ENCODE measurements at places on chromosomes 12 and 14.

DNA sequence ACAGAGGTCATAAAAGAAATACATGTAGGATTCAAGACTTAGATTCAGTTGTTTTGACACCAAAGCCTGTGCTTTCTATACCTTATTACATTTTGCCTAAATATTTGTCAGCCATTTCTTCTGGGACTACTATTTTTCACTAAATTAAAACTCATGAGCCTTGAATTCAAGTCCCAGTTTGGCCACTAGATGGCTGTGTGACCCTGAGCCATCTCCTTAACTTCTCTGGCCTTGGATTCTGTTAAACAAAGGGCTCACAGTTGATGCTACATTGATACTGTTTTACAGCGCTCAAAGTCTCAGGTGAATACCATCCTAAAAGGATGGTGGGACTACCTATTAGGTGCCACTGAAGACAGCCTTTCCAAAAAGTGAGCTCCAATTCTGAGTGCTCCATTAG is 39.6 kb upstream of the CCDC198 start:
- no peak for DNase-seq

GRCh38 chr12:67211494-67211893 is 57.7 kb upstream of the CAND1 start:
- DNase-seq, result no peak

DNA sequence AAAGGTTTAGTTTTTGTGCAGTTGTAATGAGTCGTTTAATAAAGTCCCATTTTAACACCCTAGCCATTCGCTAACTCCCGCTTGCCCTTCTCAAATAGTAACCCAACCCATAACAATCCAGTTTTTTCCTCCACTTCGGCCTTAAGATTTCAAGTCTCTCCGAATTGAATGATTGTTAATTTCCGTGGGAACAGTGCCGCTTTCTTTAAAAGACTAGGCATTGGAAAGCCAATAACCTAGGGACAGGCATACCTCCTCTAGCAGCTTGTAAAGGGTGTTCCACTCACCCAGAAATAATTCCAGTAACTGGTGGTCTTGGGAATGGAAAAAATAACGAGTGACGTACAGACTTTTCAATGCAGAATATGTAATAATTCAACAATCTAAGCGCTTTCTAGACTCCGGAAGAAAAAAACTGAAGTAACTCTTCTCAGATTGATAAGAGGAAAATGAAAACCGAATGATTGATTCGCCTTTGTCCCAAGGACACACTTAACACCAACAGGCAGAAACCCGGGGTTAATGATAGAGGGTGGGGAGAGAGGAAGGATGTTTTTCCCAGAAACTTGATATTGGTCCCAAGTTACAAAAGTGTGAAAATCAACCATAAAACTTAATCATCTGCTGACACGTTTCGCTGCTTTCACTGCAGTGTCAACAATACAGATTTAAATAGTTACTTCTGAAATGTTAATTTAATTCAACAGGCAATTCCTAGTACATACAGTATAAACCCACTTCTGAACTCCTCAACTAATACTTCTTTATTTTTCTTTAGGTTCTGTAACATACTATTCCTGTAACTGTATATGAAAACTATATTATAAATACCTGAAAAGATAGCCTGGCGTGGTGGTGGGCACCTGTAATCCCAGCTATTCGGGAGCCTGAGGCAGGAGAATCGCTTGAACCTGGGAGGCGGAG is 1.0 kb upstream of the SINHCAF start:
- no peak for DNase-seq

GRCh38 chr12:94148739-94149118 is 352 bp downstream of the PLXNC1 start:
- DNase-seq, result no peak

- no peak for DNase-seq
These were observed 1090.2 kb downstream of the BCL11B start for GRCh38 chr14:98181768-98182167.

DNA sequence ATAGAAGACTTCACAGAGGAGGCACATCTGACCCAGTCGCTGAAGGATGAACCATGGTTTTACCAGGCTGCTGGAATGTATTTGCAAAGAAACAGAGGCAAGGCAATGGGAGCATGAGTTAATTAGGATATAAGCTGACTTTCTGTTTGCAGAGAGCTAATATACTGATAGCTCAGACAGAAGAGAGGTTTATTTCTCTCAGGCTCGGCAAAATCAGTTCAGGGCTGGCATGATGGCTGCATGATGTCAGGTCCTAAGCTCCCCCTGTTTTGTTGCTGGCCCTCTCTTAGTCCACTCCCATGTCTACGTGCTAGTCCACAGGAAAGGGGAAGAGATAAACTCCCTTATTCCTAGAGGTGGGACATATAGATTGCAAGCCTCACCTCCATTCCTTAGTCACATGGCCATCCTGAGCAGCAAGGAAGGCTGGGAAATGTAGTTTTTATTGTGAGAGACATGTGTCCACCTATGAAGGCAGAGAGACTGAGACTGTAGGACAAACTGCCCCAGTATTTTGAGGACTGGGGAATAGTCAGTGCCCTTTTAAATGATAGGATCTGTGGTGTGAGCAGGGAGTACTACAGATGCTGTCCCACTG is 224.5 kb downstream of the VRK1 start:
- no peak for DNase-seq

- no peak for DNase-seq
These were observed 82.4 kb downstream of the PPP2R5E start for GRCh38 chr14:63460680-63461369.

- no peak for DNase-seq
These were observed at the start of gene TNFAIP2 for GRCh38 chr14:103122947-103123633. TSS of gene TNFAIP2 (plus strand) at chr14:103123461. CDS start at chr14:103126458, 2,997 bp downstream.

GRCh38 chr12:105233041-105233905 is 2.7 kb downstream of the APPL2 start:
- no peak for DNase-seq

DNA sequence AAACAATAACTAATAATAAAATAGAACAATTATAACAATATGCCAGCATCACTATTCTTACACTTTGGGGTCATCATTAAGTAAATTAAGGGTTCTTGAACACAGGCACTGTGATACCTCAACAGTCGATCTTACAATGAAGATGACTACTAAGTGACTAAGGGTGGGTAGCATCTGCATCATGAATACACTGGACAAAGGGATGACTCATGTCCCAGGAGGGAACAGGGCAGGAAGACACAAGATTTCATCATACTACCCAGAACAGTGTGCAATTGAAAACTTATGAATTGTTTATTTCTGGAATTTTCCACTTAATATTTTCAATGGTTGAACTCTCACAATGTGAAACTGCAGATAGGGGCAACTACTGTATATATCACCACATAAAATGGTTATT is 19.7 kb downstream of the TSPAN19 start:
- no peak for DNase-seq

DNA sequence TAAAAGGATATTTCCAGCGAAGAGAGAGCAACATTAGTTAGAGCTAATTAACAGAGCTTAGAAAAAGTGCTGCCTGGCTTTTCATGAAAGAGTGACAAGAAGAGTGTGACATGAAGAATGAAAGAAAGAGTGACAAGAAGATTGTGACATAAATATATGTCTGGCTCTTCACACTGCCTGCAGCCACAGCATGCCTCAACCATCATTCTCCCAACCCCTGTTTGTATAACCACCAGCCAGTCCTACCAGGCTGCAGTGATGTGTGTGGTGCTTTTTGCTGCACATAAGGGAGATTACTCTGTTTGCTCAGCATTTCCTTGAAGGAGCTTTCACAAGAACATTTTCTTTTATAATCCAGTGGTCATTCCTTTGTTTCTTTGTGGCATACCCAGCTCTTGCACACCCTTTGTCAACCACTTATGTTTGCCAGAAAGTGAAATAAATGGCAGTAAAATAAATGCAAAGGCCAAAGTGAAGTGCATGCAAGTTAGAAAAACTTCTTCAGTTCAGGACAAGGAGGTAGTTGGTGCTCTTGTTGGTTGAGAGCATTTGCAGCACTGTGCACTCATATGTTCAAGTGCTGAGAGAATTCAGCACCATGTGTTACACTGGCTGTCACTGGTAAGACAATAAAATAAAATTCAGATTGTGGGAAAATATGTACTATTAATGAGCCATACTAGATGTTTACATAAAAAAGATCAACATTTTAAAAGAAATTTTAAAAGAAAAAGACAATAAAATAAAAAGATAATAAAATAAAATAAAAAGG is 50.6 kb downstream of the KIF21A start:
- DNase-seq, result no peak

DNA sequence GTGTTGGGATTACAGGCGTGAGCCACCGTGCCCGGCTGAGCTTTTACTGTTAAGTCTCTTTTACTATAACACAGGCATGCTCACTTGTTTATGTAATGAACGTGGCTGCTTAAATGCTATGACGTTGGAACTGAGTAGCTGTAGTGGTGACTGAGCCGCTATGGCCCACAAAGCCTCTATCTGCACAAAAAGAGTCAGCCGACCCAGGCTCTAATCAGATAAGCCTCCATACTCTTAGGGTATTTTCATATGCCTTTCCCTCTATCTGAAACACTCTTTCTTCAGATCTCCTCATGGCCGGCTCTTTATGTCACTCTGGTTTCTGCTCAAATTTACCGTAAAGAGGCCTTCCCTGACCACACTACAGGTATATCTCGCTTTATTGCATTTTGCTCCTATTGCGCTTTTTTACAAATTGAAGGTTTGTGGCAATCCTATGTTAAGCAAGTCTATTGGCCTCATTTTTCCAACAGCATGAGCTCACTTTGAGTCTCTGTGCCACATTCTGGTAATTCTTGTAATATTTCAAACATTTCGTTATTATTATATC is 8.0 kb downstream of the SLC2A14 start:
- no peak for DNase-seq

DNA sequence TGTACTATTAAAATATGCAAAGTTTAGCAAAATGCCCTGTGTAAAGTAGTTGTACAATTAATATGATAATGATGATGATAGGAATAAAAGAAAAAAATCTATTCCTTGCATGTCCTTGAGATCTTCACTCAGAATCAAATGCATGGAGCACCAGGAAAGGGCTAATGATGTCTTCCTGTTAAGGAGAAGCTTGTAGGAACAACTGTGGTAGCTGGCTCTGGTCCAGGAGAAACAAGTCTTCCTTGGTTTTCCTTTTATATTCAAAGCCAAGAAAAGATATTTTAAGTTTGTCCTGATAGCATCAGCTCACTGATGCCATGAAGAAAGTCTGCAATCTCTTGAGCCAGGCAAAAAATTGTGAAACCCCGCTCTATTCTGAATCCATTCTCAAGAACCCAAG is 138.9 kb downstream of the PIK3C2G start:
- no peak for DNase-seq

Data from stimulated activated CD4-positive, alpha-beta T cell treated with anti-CD3 and anti-CD28 coated beads, TNF-alpha, amount 100 ng/mL, for 1 hour (primary cell).